ENCODE measurements at places on chromosomes 1 and 21.

- DNase-seq = no peak
Observed at GRCh38 chr1:60078182-60078581, 4.6 kb upstream of the C1orf87 start.

DNA sequence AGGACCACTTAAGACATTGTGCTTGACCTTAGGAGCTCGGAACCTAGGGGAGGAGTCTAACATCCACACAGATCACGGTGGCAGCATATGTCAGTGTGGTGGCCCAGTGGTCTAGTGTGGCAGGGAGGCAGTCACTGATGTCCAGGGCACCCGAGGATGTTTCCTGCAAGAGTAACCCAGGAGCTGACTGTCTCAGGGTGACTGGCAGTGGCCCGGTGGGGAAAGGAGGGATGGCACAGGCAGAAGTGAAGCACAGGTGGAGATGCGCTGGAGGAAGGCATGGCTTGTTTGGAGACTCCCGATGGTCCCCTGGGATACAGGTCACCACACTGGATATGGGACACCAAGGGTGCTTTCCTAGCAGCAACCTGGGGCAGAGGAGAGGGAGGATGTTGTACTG, 16.3 kb downstream of the CHIT1 start:
- no peak for DNase-seq

GRCh38 chr1:26417111-26417759, 6.6 kb downstream of the LIN28A start:
- peak; percentile 52 for DNase-seq

- DNase-seq = no peak
Observed at GRCh38 chr1:205840146-205840923, 9.6 kb downstream of the PM20D1 start.

DNA sequence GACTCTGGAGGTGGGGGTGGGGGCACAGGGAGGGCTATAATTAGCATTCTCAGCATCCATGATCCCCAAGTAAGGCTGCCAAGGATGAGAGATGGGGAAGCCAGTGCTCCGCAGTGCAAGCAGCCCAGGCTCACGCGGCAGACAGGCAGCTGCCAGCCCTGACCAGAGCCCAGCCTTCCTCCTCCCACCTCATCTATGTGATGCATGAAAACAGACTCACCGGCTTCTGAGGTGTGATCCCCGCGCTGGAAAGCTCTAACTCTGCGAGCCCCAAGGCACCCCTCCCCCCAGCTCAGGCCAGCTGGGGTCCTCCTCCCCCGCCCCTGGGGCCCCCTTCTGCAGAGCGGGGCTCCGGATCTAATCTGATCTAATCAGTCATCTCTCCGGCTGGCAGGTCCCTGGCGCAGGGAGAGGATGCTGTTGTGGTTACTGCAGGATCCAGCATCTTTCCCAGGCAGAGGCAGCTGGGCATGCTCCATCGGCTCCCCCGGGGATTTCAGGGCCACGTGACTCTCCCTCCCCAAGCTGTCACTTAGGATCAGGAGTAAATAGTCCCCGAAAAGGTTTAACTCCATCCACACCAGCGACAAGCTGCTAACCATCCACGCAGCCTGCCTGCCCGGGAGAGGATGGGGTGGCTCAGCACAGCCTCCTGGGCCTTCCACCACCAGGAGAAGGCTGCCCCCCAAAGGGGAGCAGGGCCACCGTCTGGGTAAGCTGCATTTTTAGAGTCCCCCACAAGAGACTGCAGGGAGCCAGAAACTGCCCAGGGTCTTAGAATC, at the start of gene PLEKHA6:
Gene PLEKHA6, minus strand, starts transcription at position 456 of the 782 bp plus-strand sequence. CDS start 86,202 bp downstream, outside the sequence.
- DNase-seq = peak; percentile 23

DNA sequence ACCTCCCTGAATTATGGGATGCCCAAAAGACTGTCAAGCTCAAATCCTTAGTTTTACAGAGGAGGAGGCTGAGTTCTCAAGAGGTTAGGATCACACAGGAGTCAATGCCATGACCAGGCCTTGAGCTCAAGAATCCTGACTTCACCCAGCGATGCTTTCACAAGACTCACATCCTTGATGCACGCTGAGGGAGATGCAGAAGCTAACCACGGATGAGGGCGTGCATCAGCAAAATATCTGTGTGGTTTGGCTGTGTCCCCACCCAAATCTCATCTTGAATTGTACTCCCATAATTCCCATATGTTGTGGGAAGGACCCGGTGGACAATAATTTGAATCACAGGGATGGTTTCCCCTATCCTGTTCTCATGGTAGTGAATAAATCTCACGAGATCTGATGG, 133.2 kb downstream of the KCNJ6 start:
- no peak for DNase-seq

DNA sequence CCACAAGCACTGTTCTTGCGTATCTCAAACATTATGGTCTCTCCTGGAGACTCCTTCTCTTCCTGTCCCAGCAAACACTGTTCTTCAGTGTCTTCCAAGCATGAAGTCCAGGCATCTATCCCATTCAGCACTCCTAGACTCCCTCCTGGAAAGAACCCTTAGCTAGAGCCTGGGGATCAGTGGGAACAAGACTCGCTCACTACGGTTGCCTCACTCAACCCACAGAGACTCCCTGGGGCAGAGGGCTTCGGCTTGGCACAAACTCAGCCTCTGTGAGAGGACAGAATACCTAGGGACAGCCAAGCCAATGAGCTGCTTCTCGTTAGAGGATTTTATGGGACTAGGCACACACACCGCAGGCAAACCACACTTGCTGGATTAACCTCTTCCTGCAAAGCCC, 86.5 kb upstream of the IPO9 start:
- DNase-seq = no peak

DNA sequence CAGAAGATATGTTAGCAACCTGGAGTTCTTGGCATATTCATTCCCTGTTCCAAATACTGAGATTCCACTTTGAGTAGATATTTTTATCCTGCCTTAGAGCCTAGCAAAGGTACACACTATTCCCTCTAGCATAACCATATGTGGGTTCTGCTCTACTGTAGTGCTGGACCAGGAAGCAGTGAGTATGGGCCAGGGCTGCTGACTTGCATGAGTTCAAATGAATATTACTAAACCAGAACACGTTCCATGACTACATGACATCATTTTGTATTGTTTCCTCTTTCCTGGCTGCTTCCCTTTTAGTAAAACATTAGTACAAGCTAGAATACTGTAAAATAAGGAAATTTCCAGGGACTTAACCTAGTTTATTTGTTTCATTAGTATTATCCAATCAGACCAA, 41.1 kb downstream of the TNFSF18 start:
- no peak for DNase-seq

DNA sequence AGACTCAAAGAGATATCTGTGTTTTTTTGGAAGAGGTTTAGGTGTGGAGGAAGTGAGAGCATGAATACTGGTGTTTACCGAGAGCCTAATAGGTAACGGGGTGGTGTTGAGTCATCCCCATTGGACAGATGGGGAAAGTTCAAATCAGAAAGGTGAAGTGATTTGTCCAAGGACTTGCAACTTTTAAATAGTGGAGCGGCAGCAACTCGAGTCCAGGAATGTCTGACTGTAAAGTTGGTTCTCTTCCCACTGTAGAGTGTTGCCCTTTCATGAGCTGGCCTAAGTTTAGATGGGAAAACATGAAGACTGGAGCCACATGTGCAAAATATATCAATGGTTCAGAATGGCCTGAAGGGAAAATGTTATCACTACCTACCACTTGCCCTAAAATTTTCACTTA, 125.7 kb downstream of the LYPLAL1 start:
- DNase-seq = no peak

- DNase-seq = no peak
Observed at GRCh38 chr21:44049182-44049581, 37.1 kb downstream of the TRAPPC10 start.

GRCh38 chr1:73789965-73790364, 408.0 kb downstream of the LRRIQ3 start:
- no peak for DNase-seq
